ENCODE measurements at places on chromosomes 5 and 9. TPM values are rescaled to one million over a fixed set of nuclear protein-coding genes. Genes with fewer than 3 reads are reported as not detected.

DNA sequence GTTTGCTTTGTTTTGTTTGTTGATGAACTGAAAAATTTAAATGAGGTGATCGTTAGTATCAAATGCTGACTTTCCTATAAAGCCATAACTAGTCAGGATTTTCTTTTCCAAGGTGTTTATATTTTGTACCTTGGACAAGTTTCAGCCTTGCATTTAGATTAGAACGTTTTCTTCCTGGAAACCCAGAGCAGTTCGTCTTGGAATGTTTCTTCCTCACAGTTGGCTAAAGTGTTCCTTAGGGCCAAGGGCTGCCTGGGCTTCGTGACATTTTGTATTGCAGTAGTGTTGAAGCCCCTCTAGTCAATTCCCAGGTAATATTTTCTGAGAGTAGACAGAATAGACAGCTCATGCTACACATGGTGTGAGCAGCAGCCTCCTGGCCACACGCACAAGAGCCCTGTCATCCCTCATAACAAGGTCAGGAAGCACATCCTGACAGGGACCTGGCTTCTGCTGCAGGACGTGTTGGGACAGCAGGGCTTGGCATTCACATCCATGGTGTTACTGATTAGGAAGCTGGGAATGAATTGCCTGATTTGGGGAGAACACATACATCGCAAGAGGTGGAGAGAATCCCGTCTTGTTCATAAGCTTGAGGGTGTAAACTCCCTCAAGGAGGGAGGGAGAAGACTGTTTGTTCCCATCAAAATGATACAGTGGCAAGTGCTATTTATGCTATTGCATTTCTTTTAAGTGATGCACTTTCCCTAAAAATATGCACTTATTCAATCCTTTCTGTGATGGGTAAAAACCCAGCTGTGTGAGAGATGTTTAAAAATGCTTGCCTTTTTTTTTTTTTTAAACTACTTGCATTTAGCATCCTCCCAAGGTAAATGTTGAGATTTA is 31.7 kb downstream of the FUBP3 start:
- no peaks in the 10 kb centered on the region for H3K27me3 ChIP-seq
- no peak overlapping the region for H3K4me3 ChIP-seq
- no peak overlapping the region for H3K27ac ChIP-seq
- no peak for DNase-seq
- peaks cover 8% of the 10 kb centered on the region for H3K36me3 ChIP-seq

DNA sequence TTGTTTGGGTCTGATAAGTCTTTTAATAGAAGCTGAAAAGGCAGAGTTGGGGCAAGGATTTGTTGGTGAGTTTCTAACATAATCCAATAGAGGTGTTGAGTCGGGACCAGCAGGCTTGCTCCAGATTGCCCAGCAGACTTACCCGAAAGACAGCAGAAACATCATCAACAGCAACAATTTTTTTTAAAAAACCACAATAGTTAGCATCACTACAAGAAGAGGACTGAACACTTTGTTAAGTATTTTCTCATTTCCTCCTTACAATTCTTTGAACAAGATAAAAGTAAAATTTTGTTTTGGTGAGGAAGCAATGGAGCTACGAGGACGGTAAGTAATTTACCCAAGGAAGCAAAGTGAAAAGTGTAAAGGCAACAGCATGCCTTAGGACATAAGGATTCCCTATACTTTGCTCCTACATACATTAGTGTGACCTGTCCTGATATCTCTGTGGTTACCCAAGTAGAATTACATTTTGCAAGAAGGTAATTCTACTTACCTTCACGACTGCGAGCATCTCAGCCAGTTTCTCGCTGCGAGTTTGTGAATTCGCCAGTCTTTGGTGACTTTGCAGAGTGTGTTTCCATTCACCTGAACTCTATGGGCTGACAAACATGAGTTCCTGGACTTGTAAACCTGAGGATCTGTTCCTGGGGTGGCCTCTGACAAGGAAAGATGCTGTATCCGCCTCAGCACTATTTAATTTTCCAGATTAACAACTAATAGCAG is 13.2 kb downstream of the ITK start:
- no peak overlapping the region for H3K4me3 ChIP-seq
- H3K36me3 ChIP-seq, result no peaks in the 10 kb centered on the region

GRCh38 chr5:126651013-126651577 is 50.3 kb downstream of the PHAX start:
- H3K27me3 ChIP-seq, result no peaks in the 10 kb centered on the region
- no peak for DNase-seq
- no peak overlapping the region for H3K27ac ChIP-seq
- no peak overlapping the region for H3K4me3 ChIP-seq
- H3K36me3 ChIP-seq, result no peaks in the 10 kb centered on the region
- no peaks in the 10 kb centered on the region for H3K4me1 ChIP-seq

DNA sequence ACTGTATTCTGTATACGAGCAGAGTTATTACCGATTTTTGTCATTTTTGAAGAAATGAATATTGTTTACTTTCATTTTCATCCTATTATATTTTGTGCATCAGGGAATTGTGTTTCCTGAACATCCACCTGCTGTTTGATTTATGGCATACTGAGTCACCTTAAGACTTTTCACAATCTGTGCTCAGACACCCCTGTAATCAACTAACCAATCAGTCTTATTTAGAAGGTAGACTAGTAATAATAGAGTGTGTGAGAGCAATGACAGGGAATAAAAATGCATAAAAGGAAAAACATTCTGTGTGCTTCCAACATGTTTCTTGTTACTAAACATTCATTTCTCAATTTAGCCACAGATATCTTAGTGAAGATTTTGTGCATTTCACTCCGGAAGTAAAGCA is 1413.6 kb upstream of the ACO1 start:
- no peak for DNase-seq
- H3K27me3 ChIP-seq, result no peaks in the 10 kb centered on the region

DNA sequence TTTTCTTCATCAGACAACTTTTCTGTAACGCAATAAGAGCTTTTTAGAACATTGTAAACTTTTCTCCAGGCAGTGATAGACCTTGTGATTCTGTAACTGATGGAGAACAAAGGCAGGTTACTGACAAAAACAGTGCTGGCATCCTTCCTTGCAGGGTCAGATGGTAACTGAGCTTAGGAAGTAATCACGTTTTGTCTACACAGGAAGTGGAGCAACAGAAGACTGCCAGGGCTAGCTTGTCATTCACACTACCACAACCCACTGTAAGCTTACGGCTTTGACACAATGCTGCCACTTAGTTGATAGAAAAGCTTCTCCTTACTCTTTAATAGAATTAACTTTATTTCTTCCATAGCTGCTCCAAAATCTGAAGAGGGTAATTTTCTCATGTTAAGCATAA is 46.8 kb downstream of the FBN2 start:
- H3K27me3 ChIP-seq, result no peaks in the 10 kb centered on the region
- H3K27ac ChIP-seq, result no peak overlapping the region
- H3K36me3 ChIP-seq, result no peaks in the 10 kb centered on the region
- H3K4me1 ChIP-seq, result no peaks in the 10 kb centered on the region

GRCh38 chr5:164013077-164013670 is 507.8 kb downstream of the MAT2B start:
- no peak overlapping the region for H3K27ac ChIP-seq
- no peak overlapping the region for H3K4me3 ChIP-seq
- H3K4me1 ChIP-seq, result no peaks in the 10 kb centered on the region
- H3K27me3 ChIP-seq, result no peaks in the 10 kb centered on the region

GRCh38 chr5:111901296-111901695 is 144.3 kb upstream of the NREP start:
- no peak overlapping the region for H3K27ac ChIP-seq
- no peaks in the 10 kb centered on the region for H3K27me3 ChIP-seq
- no peaks in the 10 kb centered on the region for H3K4me1 ChIP-seq
- H3K4me3 ChIP-seq, result no peak overlapping the region
- H3K36me3 ChIP-seq, result no peaks in the 10 kb centered on the region

DNA sequence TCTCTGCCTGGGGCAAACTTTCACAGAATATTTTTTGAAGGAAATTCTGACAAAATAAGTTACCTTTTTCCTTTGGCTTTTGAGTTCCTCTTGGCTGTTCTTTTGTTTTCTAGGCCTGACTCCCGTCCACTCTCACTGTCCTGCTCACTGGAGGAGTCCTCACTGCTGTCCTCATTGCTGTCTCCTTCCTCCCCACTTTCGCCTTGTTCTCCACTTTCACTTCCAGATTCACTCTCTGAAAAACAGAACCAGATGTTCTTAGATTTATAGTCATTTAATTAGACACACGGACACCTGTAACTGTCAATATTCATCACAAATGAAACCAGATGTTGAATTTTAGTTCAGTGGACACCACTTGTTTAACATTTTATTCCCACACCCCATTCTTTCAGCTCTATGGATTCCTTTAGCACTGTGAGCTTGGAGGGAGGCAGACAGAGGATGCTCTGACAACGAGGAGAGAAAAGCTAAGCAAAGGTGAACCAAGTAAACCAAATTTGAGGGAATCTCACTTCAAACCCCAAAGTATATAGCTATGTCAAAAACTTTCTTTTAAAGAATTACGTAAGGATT is 180.7 kb downstream of the AP3B1 start:
- no peak overlapping the region for H3K4me3 ChIP-seq
- no peaks in the 10 kb centered on the region for H3K4me1 ChIP-seq
- H3K27ac ChIP-seq, result no peak overlapping the region

DNA sequence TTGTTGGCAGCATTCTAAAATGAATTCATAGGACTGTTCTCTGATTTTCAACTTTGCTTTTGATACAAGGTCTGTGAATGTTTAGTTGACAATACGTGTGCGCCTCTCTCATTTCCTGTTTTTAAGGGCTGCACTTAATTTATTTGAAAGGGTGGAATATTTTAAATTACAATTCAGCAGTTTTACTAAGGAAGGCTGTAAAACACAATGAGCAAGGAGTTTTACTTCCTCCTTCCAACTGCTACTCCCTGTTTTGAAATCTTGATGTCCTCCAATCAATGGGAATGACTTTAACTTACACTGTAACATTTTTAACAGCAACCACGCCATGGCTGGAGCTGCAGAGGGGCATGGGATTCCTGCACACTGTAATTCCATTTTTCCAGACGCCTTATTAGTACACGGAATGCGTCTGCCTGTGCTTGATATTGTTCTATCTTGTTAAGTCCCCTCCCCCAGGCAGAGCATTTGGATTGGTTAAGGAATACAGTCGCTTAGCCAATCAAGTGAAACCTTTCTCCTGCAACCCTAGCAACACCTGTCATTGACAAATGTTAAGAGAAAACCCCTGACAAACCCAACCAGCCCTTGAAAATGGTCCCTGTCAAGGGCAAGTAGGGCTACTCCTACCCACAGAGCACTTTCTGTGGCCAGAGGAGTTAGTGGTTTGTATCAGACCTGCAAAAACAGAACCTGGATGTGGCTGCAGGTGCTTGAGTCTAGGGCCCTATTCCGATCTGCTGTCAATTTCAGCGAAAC is 12.5 kb upstream of the ZSWIM6 start:
- no peaks in the 10 kb centered on the region for H3K4me1 ChIP-seq
- H3K27ac ChIP-seq, result no peak overlapping the region
- no peaks in the 10 kb centered on the region for H3K36me3 ChIP-seq

GRCh38 chr5:147558826-147559225 is 49.0 kb upstream of the DPYSL3 start:
- H3K4me3 ChIP-seq, result no peak overlapping the region
- H3K4me1 ChIP-seq, result peaks cover 7% of the 10 kb centered on the region
- no peaks in the 10 kb centered on the region for H3K27me3 ChIP-seq
- H3K27ac ChIP-seq, result no peak overlapping the region
- no peak for DNase-seq

GRCh38 chr9:19247420-19247819 is 16.9 kb downstream of the DENND4C start:
- no peaks in the 10 kb centered on the region for H3K27me3 ChIP-seq
- H3K4me1 ChIP-seq, result no peaks in the 10 kb centered on the region
- H3K4me3 ChIP-seq, result no peak overlapping the region
- H3K36me3 ChIP-seq, result no peaks in the 10 kb centered on the region
- H3K27ac ChIP-seq, result no peak overlapping the region

- H3K36me3 ChIP-seq, result no peaks in the 10 kb centered on the region
- no peaks in the 10 kb centered on the region for H3K27me3 ChIP-seq
- H3K4me3 ChIP-seq, result peak overlapping the region; percentile 49
- H3K27ac ChIP-seq, result peak overlapping the region; percentile 60
- H3K4me1 ChIP-seq, result peaks cover 2% of the 10 kb centered on the region
Measured at GRCh38 chr5:169979871-169980270, 424 bp downstream of the INSYN2B start.

DNA sequence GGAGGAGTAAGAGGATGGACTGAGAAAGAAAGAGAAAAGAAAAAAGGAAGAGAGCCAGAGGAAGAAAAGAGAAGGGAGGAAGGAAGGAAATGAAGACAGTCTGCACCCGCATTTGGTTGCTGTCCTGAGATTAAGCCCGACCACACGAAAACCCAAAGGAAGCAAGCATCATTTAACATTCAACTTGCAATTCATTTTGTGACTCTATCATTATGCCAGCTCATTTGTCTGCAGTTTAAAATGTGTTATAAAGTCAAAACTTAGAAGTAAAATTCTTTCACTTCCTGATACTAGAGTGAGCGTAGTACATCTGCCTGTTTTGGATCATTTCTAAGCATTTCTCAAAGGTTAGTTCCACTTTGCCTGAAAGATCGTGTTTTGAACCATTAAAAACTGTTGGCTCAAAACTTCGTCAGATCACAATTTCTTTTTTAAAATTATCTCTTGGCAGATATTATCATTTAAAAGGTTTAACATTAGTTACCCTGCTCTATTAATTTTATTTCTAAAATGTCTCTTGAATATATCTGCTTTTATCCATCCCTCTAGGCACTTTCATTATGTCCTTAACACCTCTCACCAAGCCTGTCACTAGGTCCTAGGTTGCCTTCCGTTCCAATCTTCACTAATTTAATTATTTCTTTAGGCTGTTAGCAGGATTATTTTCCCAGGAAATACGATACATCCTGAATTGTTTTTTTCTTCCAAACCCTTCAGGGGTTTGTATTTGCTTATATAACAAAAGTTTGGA is 240.9 kb downstream of the TLE4 start:
- DNase-seq, result no peak
- H3K4me3 ChIP-seq, result peak overlapping the region; percentile 7
- H3K4me1 ChIP-seq, result no peaks in the 10 kb centered on the region
- H3K27ac ChIP-seq, result no peak overlapping the region

- H3K4me3 ChIP-seq, result no peak overlapping the region
- DNase-seq, result no peak
- no peak overlapping the region for H3K27ac ChIP-seq
- H3K27me3 ChIP-seq, result no peaks in the 10 kb centered on the region
- H3K36me3 ChIP-seq, result no peaks in the 10 kb centered on the region
Measured at GRCh38 chr5:68644971-68645370, 429.4 kb downstream of the PIK3R1 start.

DNA sequence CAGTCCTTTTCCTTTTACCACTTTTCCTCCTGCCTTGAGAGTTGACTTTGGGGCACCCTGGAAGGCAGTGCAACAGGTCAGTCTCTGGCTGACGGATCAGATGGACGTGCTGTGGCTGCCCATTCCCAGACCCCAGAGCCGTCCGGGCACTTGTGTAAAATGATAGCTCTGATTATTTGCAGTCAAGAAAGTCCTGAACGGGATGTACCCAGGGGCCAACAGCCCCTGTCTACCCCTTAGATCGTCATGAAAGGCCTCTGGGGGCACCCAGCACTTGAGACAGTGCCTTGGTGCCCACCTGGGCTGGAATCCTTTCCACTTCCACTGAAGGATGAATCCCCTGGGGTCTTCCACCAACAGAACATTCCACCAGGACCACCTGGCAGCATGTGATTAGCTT is 17.7 kb upstream of the ANGPTL2 start:
- no peaks in the 10 kb centered on the region for H3K27me3 ChIP-seq
- H3K36me3 ChIP-seq, result no peaks in the 10 kb centered on the region
- peak; percentile 14 for DNase-seq
- H3K4me3 ChIP-seq, result no peak overlapping the region
- H3K4me1 ChIP-seq, result peaks cover 5% of the 10 kb centered on the region

ROPN1L gene
- 2.9 TPM for total RNA-seq

OCLN gene
- total RNA-seq, result 0.48 TPM

F12 gene
- 2.6 TPM for total RNA-seq

STPG3 gene
- total RNA-seq, result not detected

ASS1 gene
- total RNA-seq, result 167 TPM

LHX6 gene
- total RNA-seq, result 1.8 TPM

KIAA0825 gene
- 5.9 TPM for total RNA-seq

DBH gene
- total RNA-seq, result not detected

All from breast epithelium (tissue), 4 donors.